Stimulated activated CD4-positive, alpha-beta T cell treated with anti-CD3 and anti-CD28 coated beads, TNF-alpha, amount 100 ng/mL, for 4 hours (primary cell): ENCODE measurements at places on chromosomes 7 and 10.

DNA sequence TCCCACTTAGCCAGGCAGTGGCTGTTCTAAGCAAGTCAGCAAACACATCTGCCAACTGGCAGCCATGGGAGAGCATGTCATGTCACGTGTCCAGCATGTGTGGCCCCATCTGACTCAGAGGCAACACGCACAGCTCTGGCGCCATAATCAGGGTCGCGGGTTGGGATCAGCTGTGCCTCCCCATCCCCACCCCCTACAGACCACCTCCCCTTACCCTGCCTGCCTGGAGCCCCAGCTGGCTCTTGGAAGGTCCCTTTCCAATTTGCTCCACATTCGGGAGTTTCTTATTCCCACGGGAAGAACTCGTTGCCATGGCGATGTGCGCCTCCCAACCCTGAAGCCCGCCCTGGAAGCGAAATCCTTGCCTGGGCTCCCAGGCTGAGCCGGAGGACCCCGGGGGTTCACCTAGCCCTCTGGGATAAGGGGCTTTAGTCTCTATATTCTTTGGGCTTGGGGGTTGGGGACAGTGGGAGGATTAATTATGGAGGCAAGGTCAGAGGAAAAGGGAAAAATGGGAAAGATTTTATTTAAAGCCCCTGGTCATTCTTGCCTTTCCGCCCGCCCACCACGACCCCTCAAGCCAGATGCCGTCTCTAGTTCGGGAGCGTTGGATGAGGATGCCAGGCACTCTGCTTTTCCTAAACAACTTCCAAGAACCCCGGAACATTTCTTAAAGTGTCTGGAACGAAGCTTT lies 283.7 kb downstream of the ZEB1 start:
- DNase-seq, result no peak

DNA sequence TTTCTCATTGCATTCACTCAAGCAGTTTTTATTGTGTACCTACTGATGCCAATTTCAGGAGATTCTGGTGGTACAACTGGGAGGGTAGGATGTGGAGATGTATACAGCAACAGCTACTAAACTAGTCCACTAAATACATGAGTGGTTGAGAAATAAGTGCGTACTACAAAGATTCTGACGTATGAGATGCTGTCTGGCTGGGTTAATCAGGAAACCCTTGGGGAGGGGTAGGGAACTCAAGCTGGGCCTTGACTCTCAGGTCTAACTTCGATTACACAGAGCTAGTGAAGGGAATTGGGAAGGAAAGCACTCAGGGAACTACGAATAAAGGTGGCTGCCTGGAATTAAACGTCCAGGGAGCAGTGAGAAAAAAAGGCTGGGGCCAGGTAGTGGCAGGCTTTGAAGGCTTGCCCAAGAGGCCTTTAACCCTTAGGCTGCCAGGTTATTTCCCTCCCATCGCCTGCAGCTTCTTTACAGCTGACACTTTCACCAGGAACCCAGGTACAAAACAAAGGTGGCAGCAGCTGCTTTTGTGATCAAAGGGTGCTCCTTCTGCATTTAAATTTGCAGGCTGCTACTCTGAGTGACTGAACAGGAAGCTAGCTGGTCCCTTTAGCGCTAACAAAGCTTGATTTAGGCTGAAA lies 3.2 kb downstream of the MMS19 start:
- no peak for DNase-seq

DNA sequence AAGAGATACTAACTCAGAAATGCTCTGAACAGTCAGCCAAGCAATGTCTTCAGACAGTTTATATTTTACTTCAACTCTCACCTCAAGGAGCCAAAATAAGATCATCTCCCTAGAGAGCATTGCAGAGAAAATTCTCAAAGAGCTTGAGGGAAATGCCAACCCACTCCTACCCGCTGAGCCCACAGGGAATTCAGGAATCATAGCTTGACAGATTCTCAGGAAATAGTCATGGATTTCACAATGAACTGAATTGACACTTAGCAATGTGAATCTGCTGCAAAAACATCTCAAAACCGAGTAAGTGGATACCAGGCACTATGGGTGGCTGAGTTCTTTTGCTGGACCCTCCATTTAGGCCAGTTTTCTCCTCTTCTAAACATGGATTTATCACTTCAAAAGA lies 9.8 kb upstream of the PLAC9 start:
- DNase-seq, result no peak

DNA sequence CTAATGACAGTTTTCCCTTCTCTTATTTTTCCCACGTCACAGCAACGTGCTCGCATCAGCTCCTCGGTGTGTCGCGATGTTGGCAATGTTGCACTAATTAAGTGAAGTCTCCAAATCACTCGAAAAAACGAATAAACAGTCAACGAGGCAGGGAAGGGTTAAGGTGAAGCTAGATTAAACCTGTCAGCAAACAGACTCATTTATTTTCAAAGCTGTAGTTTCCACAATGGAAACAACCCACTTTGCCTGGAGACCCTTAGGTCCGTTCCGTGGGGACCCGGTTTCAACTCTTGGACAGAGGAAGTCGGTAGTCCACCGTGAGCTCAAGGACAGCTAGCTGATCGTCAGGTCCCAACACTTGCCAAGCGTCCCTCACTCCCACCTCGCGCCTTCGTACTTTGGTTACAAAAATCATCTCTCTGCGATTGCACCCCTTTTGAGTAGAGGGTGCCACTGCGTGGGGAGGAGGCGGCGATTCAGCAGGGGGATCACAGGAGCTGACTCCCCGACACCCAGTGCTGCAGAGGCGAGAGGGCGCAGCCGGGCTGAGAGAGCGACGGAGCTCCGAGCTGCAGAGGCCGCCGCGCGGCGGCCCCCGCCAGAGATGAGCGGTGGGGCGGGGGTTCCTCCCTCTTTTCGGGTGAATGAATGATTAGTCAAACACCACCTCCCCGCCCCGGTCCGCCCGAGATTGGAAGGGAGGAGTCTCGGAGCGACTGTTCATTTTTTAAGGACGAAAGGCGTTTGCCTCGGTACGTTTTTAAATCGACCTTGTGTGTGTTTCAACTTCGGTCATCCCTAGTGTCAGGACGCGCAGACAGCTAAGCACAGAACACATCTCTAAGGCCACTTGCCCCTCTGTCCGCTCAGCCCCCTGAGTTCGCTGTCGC lies 1.3 kb upstream of the BMPER start:
- DNase-seq, result no peak

- DNase-seq, result no peak
Measured at GRCh38 chr10:118321724-118322575, 20.2 kb downstream of the FAM204A start.

- DNase-seq, result no peak
Measured at GRCh38 chr10:65396997-65397396, 1528.8 kb upstream of the LRRTM3 start.

GRCh38 chr7:33516568-33516967 lies 387.2 kb downstream of the BBS9 start:
- DNase-seq, result no peak

DNA sequence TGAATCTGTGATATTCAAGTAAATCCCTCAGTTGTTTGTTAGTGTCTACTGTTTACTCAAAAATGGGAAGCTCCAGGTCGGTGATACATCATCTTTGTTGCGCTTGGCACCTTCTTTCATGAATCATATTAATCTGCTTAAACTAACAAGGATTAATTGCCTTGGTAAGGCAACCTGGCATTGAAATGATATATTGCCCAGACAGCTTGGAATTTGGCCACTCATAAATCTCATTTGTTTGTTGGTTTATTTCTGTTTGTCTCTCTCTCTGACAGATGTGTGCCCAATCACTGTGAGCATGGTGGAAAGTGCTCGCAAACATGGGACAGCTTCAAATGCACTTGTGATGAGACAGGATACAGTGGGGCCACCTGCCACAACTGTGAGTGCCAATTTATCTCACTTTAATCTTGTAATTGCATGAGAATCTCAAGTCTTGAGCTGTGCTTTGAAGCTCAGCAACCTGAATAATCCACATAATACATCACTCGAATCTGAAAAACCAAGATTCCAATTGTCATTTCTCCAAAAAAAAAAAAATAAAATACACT lies 1104.8 kb upstream of the C7orf33 start:
- DNase-seq, result no peak

GRCh38 chr10:26593896-26594295 lies 103.6 kb upstream of the PDSS1 start:
- no peak for DNase-seq

GRCh38 chr7:110522061-110522760 lies 568.7 kb upstream of the LRRN3 start:
- DNase-seq, result no peak

DNA sequence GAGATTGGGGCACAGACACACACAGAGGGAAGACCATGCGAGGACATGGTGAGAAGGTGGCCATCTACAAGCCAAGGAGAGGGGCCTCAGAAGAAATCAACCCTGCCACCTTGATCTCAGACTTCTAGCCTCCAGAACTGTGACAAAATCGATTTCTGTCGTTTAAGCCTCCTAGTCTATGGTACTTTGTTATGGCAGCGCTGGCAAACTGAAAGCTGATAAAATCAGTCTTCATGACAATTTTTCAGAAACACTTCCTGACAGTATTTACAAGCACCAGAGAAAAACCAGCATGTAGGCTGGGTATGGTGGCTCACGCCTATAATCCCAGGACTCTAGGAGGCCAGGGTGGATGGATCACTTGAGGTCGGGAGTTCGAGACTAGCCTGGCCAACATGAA lies 4.2 kb downstream of the PARP12 start:
- DNase-seq, result no peak

GRCh38 chr7:47366211-47366610 lies 215.7 kb downstream of the TNS3 start:
- DNase-seq, result no peak

DNA sequence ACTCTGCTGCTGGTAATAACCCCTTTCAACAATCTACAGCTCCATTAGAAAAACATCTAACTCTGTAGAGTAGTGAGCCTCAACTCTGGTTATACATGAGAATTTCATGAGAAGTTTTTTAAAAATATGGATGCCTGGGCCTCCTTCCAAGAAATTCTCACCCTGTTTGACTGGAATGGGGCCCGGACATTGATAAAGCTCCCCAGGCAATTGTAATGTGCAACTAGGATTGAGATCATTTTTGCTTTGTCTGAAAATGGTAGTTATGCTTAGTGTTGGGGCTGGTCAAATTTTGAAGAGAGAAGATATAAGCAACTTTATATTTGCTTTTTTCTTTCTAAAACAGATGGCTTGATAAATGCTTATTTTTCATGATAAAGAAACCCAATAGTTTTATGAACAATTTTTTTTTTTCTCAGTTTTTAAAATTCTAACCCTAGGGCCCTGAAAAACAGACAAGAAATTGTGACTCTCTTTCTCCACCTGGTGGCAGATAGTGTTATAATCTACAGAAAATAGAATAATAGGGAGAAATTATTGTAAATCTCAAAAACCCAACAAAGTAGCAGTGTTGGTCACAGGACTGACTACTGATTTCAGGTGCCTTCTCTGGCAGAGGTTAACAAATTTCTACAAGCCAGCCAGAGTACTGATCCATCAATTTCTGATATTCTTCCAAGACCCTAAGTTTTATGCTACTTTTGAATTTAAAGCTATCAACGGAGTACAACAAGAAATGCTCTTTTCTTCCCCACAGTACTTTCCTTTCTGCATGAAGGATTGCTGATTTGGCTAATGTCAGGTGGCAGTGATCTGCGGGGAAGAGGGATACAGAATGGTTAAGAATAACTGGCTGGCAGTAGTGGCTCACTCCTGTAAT lies 174.8 kb downstream of the DKK1 start:
- DNase-seq, result no peak

GRCh38 chr7:2777898-2778535 lies 66.1 kb downstream of the GNA12 start:
- DNase-seq, result no peak

- DNase-seq, result no peak
Measured at GRCh38 chr10:133372507-133372906, 647 bp downstream of the ECHS1 start.

DNA sequence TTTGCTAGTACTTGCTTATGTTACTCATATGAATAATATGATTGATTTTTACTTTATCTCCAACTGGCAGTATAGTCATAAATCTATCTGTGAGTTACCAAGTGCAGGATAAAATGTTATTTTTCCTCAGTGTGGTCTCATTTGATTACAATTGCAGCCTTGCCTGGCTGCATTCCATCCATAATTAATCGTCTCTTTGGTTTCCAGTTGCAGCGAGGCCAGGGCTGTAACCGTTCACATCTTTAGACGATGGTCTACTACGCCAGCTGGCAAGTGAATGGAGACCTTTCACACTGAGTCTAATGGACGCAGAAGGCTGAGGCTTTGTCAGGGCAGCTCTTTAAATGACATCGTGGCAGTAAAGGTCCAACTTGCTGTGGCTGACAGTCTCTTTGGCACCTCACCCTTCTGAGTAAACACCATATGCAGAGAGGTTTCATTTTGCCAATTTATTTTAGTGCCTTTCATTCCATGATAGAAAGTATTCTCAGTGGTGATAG lies 84.0 kb downstream of the ARL4A start:
- DNase-seq, result no peak

GRCh38 chr10:36634916-36635315 lies 490.5 kb upstream of the ANKRD30A start:
- DNase-seq, result no peak

DNA sequence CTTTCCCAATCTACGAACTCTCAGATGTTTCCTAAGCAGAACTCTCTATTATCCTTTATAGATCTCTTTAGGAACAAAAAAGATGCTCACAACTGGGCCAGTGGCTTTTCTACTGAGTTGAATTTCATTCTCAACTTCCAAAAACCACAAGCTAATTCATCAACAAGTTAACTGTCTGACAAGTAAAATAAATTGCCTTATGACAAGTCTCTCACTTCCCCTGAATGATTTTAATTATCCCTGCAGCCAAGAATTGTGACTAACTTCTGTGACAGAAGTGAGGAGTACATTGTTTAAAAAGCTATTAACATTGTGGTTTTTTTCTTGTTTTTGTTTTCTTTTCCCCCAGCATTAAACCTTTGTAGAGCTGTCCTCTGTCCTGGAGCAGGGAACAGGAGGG lies 343.1 kb downstream of the HPSE2 start:
- no peak for DNase-seq

GRCh38 chr10:489330-489729 lies 200.1 kb downstream of the DIP2C start:
- no peak for DNase-seq

GRCh38 chr7:140586516-140586915 lies 54.1 kb downstream of the DENND2A start:
- no peak for DNase-seq

- DNase-seq, result no peak
Measured at GRCh38 chr7:68420342-68421192, 1177.7 kb upstream of the AUTS2 start.

DNA sequence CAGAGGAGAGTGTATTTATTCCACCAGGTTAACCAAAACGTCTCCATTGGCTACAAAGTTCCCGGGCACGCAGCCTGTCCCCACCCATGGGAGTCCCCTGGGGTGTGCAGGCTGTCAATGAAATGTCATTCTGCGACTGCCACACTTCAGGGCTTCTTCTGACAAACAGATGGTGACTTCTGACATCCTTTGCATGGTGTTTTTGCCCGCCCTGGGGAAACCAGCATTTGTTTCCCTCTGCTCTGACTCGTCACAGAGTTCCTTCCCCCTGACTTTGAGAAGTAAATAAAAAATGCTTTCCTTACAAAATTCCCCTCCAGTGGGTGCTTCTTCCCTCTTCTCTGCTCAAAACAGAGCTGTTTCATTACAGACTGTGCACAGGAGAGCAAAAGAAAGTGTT lies 38.2 kb downstream of the TNS3 start:
- DNase-seq, result no peak
